ENCODE measurements at places on chromosomes 1 and 21. TPM values are rescaled to one million over a fixed set of nuclear protein-coding genes. Genes with fewer than 3 reads are reported as not detected.

Gene PTGFRN
- total RNA-seq, result 57.6 TPM

Gene ADORA1
- total RNA-seq, result 21.9 TPM

Gene LCE1B
- total RNA-seq, result not detected

Gene GPR157
- total RNA-seq, result under 0.01 TPM

Gene LAX1
- not detected for total RNA-seq

Gene PROK1
- not detected for total RNA-seq

Gene ZNF683
- total RNA-seq, result not detected

Gene APCS
- total RNA-seq, result not detected

Gene SGIP1
- 158 TPM for total RNA-seq

Gene IVL
- not detected for total RNA-seq

Gene IFI44L
- total RNA-seq, result 8.5 TPM

Gene CCDC190
- 0.94 TPM for total RNA-seq

Gene LAPTM5
- 4.1 TPM for total RNA-seq

Gene ADGRL4
- 3.1 TPM for total RNA-seq

Gene SOX13
- 2.5 TPM for total RNA-seq

Gene AQP10
- not detected for total RNA-seq

Gene KIF17
- 5.9 TPM for total RNA-seq

Gene AJAP1
- total RNA-seq, result 16.6 TPM

Gene CFHR1
- 0.31 TPM for total RNA-seq

Gene DISP3
- total RNA-seq, result 74.5 TPM

Gene CR1L
- not detected for total RNA-seq

Gene ELAPOR1
- total RNA-seq, result 44.8 TPM

Gene KRTAP10-10
- not detected for total RNA-seq

Gene RAB42
- total RNA-seq, result 1.9 TPM

Gene PCSK9
- total RNA-seq, result 3.8 TPM

Gene C4BPB
- not detected for total RNA-seq

Gene ATP6V1G3
- not detected for total RNA-seq

Gene C1orf167
- total RNA-seq, result not detected

Gene PPIAL4G
- total RNA-seq, result 2.2 TPM

Gene SPOCD1
- total RNA-seq, result 0.31 TPM

Gene USP48
- total RNA-seq, result 137 TPM

Gene EFNA1
- 5.6 TPM for total RNA-seq

Gene TSPAN2
- 28.2 TPM for total RNA-seq

Gene STXBP3
- 40.7 TPM for total RNA-seq

Gene KLHL17
- total RNA-seq, result 15.7 TPM

Gene HFM1
- 53.8 TPM for total RNA-seq

Gene OLIG1
- total RNA-seq, result 7.5 TPM

Gene FAM20B
- total RNA-seq, result 39.8 TPM

Gene KCND3
- 17.5 TPM for total RNA-seq

Gene BRINP2
- 24.7 TPM for total RNA-seq

Gene S100A5
- not detected for total RNA-seq

Gene KPRP
- not detected for total RNA-seq

Measured in parietal lobe (tissue), 2 donors.